ENCODE measurements at places on chromosomes 11 and 22.

DNA sequence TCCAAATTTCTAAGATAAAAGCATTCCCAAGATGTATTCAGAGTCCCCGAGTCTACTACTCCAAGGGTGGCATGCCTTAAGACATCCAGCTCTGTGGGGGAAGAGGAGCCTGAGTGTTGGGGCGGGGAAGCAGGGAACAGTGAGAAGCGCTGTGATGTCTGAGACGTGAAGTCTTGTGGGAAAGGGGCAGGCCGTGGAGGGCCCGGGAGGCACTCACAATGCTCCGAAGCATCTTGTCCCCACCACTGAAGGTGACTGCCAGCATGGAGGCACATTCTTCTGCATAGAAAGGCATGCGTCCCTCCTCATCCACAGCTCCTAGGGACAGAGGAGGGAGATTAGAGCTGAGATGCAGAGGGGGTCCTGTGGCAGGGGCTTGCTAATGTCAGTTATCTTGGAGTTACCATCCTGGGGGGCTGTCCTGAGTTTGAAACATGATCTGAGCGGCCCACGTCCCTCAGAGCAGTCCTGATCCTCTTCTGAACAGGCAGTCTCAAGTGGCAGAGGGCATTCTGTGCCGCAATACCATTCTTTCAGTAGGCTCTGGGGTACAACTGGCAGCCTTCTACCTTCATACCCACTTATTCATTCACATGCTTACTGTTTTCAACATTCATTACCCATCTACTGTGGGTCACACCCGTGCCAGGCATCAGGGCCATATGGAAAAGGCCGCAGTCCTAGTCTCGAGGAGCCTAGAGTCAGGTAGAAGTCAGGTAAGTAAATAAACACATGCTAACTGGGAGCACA lies 8.7 kb downstream of the PCSK7 start:
- no peak for DNase-seq

- no peak for DNase-seq
Measured at GRCh38 chr11:62788991-62789390, 1.8 kb downstream of the TMEM179B start.

- DNase-seq, result no peak
Measured at GRCh38 chr11:92955860-92956259, 13.6 kb upstream of the MTNR1B start.

DNA sequence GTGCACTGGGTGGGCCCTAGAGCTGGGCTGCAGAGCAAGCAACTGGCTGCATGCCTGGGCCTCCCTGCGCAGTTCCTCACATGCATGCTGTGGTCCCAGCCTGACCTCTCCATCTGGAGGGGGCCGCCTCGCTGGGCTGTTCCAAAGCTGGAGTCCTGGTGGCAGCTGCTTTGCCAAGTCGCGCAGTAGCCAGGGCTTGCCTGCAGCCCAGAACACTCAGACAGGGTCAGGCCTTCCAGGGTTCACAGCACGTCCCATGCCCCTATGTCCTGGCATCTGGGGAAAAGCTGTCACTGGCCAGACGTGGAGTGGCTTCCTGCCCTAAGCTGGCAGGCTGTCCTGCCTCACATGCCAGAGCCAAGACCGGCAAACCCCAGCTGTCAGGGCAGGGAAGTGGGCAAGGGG lies 16.5 kb upstream of the CDC42EP2 start:
- no peak for DNase-seq

DNA sequence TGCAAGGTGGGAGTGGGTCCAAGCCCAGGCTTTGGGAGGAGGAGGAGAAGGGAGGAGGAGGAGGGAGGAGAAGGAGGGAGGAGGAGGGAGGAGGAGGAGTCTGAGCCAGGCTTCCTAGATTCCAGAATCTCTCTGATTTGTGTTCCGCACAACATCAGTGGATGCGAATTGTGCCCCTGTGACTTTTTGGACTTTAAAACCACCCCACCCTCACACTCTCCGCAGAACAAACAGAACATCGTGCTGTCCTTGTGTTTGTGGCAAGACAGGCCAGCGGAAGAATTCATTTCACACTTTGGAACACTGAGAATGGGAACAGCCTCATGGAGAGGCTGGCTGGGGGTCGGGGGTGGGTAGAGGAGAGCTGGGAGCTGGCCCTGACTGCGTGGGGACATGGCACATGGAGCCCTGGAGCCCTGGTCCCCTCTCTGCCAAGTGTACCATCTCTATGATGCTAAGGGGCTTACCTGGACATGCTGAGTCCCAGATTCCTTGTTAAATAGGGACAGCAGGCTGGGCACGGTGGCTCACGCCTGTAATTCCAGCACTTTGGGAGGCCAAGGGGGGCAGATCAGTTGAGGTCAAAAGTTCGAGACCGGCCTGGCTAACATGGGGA lies 16.4 kb upstream of the SHANK2 start:
- DNase-seq, result no peak

DNA sequence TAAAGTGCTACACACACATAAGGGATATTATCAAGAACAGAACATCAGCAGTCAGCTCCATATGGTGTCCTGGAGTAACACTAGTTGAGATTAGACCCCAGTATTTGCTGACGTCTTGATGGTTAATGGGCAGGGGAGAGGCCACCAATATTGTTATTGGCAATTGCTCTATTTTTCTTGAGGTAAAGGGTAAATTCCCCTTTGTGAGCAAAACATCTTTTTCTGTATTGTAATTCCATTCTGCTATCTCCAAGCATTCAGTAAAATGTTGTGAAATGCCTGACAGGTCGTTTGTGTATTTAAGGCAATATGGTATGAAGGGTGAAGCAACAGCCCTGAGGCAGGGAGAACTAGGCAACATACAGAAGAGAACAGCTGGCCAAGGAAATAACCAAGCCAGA lies 21.9 kb downstream of the PC start:
- DNase-seq, result no peak

DNA sequence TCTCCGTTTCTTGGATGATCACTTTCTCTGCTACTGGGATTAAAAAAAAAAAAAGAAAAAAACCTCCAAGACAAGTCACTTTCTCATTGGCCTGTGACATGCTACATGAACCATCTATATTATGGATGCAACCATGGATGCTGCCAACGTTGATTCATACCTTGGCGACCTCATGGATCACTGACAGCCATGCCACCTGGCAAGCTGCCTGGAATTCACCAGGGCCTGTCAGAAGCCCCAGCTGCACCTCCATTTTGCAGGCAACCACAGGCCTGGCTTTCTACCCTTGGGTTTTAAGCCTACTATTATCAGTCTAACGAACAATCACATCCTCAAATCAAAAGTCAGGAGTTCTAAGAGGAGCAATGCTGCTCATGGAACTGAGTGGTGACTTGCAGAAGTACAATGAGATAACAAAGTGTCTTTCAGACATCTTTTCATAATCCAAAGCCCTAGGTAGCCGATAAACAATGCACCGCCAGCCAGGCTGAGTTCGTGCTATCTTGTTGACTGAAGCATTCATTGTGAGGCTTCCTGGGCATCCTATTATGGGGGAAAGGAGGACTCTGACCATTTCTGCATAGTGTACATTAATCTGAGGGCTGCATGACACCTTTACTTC lies 48.0 kb upstream of the CADM1 start:
- no peak for DNase-seq

- DNase-seq, result no peak
Measured at GRCh38 chr11:30257058-30257457, 26.2 kb downstream of the FSHB start.
